Cardiac fibroblast (primary cell): ENCODE measurements at places on chromosomes 16 and 17.

GRCh38 chr16:86345516-86345915 lies 164.8 kb upstream of the FOXF1 start:
- DNase-seq, result no peak

- no peak for DNase-seq
Measured at GRCh38 chr17:4849011-4849536, 15.9 kb downstream of the MINK1 start.

- no peak for DNase-seq
Measured at GRCh38 chr17:77228241-77228752, 87.5 kb downstream of the SEC14L1 start.

DNA sequence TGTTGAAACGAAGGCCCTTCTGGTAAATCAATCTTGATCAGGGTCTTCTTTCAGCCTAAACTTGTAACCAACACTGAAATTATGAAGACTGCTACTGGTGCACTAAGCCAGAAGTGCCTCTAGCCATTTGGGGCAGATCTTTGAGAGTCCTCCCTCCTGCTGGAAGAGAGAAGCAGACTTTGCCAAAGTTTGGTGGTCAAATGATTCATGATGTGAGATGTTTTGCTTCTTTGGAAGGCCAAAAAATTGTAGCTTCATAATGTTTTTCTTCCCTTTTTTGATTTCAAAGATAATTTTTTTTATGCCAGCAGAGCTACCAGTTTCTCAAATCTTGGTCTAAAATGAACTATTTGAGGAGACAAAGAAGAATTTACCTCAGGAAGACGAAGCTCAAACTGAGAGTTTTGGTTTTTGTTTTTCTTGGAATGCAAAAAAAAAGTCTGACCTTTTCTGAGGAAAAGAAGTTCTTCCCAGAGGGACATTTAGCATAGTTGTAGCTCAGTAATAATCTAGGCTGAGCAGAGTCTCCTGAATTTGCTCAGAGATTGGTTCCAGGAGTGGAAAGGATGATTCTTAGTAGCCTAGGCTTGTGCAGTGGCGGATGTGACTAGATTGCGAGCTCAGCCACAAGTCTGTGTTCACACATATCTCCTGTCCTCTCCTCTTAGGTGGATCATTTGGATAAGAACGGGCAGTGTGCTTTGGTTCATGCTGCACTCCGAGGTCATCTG lies 50.9 kb downstream of the CYB561 start:
- peak; percentile 77 for DNase-seq

- no peak for DNase-seq
Measured at GRCh38 chr17:56505154-56505756, 88.2 kb upstream of the NOG start.

DNA sequence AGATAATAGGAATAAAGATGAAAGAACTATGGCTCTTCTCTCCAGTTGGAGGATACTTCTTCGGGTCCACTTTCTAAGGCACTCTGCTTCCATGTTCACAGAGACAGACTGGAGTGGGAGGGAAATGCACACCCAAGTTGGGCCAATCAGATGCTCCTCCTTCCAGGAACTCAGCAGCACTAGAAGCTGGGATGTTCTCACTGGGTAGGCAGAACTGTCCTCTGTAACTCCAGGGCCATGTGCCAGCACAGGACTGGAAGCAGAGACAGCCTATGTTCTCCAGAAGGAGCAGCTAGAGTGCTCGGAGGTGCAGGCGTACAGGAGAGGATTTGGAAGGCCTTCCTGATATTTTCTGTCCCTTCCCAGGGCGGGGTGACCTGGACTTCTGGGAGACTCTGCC lies 49.9 kb upstream of the SREBF1 start:
- no peak for DNase-seq

DNA sequence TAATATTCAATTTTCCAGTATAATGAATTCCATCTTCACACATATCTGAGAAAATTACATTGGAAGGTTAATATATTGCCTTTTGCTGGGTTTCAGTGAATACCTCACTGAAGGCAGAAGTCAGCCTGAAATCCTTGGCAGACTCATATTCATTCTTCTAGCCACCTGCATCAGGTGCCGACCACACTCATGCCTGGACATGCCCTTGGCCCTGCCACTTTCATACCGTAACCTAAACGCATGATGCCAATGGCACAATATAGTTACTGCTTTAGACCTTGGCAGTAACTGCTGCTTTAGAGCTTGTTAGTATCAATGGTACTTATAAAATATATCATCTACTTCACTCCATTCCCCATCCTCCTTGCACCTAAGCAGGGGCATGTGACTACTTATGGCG lies 817.6 kb upstream of the CDH8 start:
- DNase-seq, result no peak

DNA sequence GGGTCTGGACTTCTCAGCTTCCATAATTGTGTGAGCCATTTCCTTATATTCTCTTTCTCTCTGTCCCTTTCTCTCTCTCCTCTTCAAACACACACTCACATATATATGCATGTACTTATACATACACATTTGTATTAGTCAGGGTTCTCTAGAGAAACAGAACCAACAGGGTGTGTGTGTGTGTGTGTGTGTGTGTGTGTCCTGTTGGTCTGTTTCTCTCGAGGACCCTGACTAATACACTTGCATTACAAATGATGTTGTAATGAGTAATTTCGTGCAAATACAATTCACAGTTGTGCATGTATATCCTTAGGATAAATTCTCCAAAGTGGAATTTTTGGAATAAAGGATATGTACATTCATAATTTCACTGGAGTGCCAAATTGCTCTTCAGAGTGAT lies 115.3 kb downstream of the NPIPB5 start:
- peak; percentile 39 for DNase-seq

DNA sequence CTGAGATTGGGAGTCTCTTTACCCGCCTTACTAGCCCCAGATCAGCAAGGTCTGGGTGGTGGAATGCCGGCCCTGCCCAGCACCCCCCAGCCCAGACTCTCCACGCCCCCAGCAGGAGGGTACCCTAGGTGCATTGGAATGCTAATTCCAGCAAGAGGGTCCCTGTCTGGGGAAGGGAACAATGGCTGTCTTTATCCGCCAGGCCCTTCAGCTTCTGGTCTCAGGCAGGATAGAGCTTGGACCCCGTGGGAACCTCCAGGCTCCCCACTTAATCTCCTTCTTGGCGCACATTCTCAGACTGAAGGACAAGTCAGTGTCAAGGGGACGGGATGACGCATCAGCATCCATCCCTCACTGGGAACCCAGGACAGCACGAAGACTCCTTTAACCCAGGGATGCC lies 85.1 kb downstream of the LITAF start:
- no peak for DNase-seq

- no peak for DNase-seq
Measured at GRCh38 chr16:9909072-9909825, 273.0 kb downstream of the GRIN2A start.

GRCh38 chr17:45144199-45145034 lies 3.9 kb upstream of the HEXIM1 start:
- no peak for DNase-seq
